G401 (cell line): ENCODE measurements at places on chromosomes 3 and 15.

DNA sequence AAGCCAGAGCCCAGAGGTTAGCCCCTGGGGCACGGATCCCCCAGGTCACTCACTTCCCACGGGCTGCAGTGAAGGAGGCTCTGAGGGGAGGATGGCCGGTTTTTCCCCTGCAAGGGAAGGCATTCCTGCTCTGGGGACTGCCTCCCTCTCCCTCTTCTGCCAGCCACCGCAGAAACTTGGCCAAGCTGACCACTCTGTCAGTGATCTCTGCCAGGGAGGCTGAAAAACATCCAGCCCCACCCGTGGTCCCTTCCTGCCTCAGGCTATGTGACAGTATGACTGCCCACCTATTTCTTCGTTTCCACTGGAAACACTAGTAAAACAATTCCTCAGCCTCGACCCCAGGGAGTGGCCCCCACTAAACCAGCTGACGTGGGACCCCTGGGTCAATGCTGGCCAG lies 14.6 kb upstream of the FANCD2 start:
- peak; percentile 14 for DNase-seq

- DNase-seq, result no peak
Observed at GRCh38 chr3:152335273-152335672, 66.5 kb downstream of the MBNL1 start.

GRCh38 chr3:185046164-185046515 lies 106.7 kb downstream of the C3orf70 start:
- DNase-seq, result no peak

- DNase-seq, result no peak
Observed at GRCh38 chr3:1380926-1381646, 288.3 kb downstream of the CNTN6 start.

GRCh38 chr3:141663993-141664392 lies 74.1 kb upstream of the RNF7 start:
- no peak for DNase-seq

GRCh38 chr15:101623367-101624304 lies 28.5 kb downstream of the TM2D3 start:
- DNase-seq, result no peak

DNA sequence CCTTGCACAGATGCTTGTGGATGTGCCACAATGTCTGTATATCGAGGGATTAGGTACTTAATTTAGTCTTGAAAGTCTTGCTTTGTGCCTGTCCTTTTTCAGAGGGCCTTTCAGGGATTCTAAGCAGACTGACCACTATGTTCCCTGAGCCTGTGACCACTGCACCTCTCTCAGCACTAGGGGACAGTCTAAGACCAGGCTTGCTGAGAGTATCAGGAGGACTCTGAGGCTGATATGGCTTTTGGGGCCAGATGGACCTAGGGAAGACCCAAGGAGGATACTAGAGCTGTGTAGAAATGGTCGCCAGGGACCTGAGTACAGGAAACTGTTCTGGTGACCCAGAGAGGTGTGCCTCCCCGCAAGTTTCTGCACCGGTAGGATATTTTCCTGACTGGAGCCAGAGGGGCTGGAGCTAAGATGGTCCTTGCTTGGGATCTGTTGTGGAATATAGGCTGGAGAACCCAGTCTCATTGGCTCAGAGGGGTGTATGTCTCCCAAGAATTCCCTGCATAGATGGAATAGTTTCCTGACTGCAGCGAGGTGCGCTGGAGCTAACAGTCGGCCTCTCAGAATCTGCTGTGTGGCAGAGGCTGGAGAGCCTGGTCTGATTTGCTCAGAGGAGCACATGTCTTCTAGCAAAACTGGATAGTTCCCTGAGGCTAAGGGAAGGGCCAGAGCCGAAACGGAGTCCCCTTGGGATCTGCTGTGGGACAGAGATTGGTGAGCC lies 213.2 kb upstream of the DCBLD2 start:
- no peak for DNase-seq

DNA sequence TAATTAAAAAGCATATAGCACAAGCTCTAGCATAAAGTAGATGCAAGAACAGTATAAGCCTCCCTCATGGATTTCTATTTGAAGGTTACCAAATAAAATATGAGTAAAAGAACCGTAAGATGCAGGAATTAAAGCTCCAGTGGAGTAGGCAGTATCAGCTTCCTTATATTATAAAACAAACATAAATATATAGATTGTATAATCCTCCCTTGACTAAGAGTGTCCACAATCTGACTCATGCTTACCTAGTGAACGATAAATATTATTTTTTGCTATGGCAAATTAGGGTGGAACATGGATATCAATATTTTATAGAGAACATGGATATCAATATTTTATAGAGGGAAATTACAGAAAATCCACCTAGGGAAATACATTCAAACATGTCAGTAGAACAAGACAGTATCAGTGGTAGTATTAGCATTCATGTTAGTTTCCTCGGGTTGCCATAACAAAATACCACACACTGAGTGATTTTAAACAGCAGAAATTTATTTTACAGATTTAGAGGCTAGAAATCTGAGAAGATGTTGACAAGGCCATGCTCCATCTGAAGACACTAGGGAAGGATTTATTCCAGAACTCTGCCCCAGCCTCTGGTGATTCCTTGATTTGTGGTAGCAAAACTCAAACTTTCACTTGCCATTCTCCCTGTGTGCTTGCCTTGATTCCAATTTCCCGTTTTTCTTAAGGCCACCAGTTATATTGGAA lies 1521.3 kb downstream of the SI start:
- DNase-seq, result no peak

- DNase-seq, result no peak
Observed at GRCh38 chr3:72441284-72441994, 406.8 kb downstream of the SHQ1 start.

- no peak for DNase-seq
Observed at GRCh38 chr15:66682865-66683264, 19.2 kb upstream of the SMAD6 start.

GRCh38 chr3:26648461-26648860 lies 25.9 kb downstream of the LRRC3B start:
- no peak for DNase-seq

GRCh38 chr15:71435552-71435951 lies 320.3 kb downstream of the THSD4 start:
- DNase-seq, result no peak

GRCh38 chr3:194250098-194251002 lies 100.8 kb downstream of the CPN2 start:
- DNase-seq, result no peak

DNA sequence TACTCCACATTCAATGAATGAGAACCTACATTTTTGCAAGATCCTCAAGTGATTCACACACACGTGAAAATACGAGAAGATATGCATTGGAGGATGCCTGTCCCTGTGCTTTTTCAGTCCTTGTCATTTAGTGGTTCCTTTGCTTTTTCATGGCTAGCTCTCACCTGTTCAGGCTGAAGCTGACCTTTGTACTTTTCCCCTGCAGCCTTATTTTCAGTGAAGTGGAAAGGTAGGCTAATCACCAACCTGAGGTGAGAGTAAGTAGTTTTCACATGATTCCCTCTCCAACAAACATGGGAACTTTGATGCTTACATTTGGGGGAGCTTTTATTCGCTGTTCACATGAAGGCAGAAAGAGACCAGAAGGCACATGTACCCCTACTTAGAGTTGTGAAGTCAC lies 8.3 kb downstream of the ITPR1 start:
- no peak for DNase-seq

DNA sequence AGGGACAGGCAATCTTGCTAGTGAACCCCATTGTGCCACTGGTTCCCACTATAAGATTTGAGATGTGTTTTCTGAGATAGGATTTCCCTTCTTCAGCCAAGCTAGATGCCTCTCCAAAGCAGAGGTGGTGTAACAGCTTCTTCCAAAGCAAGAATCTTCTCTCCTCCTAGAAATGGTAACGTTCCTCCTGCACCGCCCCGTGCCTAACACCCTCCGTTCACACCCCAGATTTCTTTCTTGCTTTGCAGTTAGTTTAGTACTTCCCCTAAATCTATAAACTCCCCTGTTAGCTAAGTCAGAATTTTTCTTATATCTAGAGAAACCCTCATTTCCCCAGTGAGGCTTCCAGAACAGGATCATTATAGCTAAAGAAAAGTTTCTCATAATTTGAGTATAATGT lies 617.6 kb upstream of the MDFIC2 start:
- DNase-seq, result no peak

- DNase-seq, result no peak
Observed at GRCh38 chr3:38347421-38348200, 1.0 kb downstream of the XYLB start.

DNA sequence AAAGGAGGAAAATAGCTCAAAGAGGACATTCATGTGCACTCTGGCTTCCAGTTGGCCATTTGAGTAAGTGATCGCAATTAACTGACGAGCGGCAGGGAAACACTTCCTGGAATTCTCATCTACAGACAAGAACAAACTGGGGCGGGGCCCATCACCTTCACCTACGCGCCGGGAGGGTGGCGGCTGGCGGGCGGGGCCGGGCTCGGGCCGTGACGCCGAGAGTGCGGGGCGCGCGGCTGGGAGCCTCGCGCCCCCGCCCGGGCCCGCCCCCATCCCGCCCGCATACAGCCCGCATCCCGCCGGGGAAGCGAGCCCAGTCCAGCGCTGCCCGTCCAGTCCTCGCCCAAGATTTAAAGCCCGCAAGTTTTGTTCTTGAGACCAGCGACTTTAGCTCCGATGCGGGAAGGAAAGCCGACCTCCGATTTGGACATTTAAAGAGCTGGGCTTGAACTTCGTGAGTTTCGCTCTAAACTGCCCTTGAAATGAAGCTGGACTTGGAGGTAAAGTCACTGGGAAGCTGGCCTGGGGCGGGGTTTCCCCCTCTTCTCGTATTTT lies at the start of gene B3GNT5:
TSS of gene B3GNT5 (plus strand) at position 281 of the 555 bp plus-strand sequence. CDS start 16,546 bp downstream, outside the sequence.
- DNase-seq, result no peak

- no peak for DNase-seq
Observed at GRCh38 chr3:4551794-4552442, 58.8 kb downstream of the ITPR1 start.

- DNase-seq, result no peak
Observed at GRCh38 chr15:61748529-61748928, 311.7 kb downstream of the VPS13C start.

DNA sequence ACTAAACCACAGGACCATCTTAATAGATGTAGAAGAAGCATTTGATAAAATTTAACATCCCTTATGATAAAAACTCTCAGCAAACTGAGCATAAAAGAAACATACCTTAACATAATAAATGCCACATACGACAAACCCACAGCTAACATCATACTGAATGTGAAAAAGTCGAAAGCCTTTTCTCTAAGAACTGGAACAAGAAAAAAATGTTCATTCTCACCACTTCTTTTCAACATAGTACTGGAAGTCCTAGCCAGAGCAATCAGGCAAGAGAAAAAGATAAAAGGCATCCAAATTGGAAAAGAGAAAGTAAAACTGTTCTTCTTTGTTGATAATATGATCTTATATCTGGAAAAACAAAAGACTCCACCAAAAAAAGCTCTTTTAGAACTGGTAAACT lies 134.2 kb downstream of the RPL22L1 start:
- no peak for DNase-seq

DNA sequence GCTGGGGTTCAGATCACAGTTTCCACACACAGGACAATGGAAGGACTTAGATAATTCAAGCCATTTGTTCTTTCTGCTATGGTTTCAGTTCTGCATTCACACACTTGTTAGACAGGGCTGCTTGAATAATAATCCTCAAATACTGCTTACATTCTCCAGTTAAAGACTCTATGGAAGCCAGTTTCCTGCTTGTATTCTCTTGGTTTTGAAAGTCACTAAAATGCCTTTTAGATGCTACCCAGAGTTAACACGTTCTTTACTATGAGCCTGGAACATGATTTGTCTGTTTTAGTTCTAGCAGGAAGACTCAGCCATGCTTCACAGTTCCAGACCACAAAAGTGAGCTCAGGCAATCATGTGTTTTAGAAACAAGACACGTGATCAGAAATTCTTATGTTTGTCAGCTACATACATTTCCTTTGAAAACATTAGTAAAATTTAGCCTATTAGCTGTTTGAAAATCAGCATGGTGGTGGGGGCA lies 152.4 kb downstream of the LEKR1 start:
- DNase-seq, result no peak

- DNase-seq, result no peak
Observed at GRCh38 chr3:13104511-13104910, 31.3 kb upstream of the IQSEC1 start.

DNA sequence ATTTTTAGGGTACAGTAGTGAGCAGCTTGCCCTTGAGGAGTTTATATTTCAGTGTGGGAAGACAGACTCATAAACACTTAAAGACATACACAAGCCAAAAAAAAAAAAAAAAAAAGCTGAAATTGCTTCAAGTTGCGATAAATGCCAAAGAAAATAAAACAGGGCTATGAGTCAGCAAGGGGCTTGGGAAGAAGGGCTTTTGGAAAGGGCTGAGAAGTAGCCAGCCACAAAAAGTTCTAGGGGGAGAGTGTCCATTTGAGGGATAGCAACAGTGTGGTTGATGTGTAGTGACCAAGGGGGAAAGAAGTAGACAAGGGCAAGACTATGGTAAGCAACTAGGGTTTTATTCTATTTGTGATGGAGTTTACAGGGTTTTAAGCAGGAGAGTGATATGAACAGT lies 185.5 kb downstream of the ADAMTS9 start:
- DNase-seq, result no peak
